ENCODE measurements at places on chromosomes 13 and 19.

- no peak for DNase-seq
Measured at GRCh38 chr13:43963726-43964125, 84.0 kb downstream of the LACC1 start.

DNA sequence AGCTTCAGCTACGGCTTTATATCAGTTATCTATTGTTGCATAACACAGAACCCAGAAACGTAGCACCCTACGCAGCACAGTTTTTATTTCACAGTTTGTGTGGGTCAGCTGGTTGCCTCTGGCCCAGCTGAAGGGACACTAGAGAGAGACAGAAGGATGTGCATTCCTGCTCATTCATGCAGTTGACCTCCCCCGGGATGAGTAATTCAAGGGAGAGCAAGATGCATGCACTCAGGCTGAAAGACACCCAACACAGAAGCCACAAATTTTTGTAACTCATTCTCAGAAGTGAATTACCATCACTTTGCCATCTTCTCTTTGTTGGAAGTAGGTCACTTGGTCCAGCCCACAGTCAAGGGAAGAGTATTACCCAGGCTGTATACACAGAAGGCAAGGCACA lies 89.5 kb downstream of the EFNB2 start:
- DNase-seq = no peak

DNA sequence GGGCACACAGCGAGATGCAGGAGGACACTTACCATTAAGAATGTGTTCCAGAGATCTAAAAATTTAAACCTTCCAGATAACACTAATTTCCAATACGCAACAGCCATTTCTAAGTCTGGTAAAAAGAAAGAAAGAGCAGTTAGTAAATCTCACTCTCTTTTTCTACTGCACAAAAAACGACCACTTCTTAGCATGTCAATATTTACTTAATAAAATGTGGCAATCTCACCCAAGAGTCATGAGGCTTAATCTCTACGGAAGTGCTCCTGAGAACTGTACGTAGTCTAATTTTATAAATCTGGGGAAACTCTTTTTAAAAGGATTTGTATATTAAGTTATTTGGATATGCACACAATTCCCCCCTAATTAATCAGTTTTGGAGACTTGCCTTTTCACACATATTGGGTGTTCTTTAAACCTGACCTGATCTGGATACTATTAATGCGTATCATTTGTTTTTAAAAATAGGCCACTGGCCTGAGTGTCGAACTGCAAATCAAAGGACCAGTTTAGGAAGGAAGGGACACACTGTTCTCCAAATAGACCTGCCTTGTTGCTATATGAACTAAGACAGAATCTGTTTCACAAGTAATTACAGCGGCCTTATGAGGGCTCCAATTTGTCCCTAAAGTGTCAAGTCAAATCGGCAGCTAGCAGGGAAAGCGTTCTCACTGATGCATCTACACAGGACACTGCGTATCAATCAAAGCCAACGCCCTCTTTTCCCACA lies 7.9 kb upstream of the ADPRHL1 start:
- DNase-seq = no peak

- DNase-seq = no peak
Measured at GRCh38 chr13:77874406-77874805, 44.2 kb downstream of the EDNRB start.

DNA sequence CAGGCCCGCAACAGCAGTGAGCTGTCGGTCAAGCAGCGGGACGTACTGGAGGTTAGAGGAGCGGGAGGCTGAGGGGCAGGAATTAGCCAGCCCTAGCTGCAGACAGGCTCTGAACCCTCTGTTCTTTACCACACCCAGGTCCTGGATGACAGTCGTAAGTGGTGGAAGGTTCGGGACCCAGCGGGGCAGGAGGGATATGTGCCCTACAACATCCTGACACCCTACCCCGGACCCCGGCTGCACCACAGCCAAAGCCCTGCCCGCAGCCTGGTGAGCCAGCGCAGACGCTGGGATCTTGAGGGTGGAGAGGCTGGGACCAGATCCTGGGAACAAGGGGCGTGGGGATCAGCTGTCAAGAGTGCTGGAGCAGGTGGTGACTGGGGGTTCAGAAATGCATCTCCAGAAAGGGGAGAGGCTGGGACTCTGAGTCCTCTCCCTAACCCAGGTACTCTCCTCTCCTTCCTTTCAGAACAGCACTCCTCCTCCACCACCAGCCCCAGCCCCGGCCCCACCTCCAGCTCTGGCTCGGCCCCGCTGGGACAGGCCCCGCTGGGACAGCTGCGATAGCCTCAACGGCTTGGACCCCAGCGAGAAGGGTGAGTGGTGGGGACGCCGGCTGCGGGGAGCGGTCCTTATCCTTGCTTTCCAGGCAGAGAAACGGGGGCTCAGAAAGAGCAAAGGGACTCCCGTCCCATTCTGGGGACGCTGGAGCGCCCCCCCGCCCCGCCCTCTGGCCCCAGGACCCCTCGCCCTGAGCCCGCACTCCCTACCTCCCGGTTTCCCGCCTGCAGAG lies 10.4 kb downstream of the EPS8L1 start:
- DNase-seq = no peak

DNA sequence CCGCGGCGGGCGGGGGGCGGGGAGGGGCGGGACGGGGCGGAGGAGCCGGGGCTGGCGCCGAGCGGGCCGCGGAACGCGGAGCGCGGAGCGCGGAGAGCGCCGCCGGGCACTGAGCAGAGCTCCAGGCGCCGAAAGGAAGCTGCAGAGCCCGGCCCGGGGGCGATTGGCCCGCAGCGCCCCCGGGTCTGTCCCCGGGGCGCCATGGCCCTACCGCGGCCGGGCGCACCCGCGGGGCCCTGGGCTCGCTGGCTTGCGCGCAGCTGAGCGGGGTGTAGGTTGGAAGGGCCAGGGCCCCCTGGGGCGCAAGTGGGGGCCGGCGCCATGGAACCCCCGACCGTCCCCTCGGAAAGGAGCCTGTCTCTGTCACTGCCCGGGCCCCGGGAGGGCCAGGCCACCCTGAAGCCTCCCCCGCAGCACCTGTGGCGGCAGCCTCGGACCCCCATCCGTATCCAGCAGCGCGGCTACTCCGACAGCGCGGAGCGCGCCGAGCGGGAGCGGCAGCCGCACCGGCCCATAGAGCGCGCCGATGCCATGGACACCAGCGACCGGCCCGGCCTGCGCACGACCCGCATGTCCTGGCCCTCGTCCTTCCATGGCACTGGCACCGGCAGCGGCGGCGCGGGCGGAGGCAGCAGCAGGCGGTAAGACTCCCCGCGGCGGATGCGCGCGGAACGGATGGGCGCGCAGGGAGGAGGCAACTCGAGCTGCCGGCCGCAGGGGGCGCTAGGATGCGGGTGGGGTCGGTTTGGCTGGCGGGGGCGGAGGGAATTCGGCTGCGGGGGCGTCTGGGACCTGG lies at the start of gene PDE4A:
PDE4A (plus strand) TSS at position 95 of the 796 bp plus-strand sequence; CDS start at position 322, 227 bp downstream.
- no peak for DNase-seq

Data from femur (tissue), 1 donor.